NCI-H1105 (cell line): ENCODE measurements at places on chromosomes 1 and 21.

DNA sequence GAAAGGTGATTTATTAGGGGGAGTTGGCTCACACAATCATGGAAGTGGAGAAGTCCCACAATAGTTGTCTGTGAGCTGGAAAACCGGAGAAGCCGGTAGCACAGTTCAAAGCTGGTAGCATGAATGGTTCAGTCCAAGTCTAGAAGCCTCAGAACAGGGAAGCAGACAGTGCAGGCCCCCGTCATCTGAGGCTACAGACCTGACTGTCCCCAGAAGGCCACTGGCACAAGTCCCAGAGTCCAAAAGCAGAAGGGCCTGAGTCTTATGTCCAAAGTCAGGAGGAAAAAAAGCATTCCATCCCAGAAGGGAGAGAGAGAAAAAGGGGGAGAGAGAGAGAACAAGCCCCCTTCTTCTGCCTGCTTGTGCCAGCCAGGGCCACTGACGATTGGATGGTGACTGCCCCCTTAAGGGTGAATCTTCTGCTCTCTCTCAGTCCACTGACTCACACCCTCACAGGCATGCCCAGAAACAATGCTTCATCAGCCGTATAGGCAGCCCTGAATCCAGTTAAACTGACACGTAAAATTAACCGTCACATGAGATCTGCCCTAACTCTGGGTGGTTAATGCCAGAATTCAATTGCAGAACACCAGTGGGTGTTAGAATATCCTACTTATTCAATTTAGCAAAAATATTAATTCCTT, 49.3 kb upstream of the POU2F1 start:
- no peak for DNase-seq

DNA sequence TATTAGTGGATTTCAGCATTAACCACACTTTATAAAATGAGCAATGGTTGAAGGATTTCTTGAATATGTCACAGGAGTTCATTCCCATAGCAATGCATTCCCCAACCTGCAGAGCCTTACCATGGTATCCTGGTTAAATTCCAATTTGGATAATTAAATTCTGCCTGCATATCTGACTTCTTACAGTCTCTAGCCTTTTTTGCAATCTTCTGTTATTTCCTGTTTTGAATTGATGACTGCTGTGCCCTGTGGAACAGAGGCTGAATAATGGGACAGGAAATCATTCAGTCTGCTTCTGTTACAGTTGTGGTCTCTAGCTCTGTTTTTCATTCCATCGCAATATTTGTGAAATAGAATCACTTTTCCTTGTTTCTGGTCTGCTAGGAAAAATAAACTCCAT, 1823.9 kb downstream of the PLA2G4A start:
- no peak for DNase-seq

DNA sequence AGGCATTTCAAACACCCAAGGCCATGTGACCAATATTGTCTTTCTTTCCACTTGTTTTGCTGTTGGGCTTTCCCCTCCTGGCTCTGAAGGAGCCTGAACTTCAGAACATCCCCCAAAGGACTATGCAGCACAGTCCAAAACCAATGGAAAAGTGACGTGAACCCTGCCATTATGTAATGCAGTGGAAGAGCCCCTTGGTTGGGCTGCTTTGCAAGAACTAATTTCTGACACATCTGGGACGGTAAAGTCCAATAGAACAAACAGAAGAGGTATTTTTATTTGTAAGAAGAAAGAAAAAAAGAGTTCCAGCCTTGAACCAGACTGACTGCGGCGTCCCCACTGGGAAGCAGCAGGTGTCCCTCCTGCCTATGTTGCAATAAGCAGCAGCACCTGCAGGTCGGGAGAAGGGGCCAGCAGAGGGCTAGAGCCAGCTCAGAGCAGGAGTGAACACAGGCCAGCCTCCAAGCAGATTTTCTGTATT, 116.7 kb downstream of the CDC7 start:
- DNase-seq, result peak; percentile 6

DNA sequence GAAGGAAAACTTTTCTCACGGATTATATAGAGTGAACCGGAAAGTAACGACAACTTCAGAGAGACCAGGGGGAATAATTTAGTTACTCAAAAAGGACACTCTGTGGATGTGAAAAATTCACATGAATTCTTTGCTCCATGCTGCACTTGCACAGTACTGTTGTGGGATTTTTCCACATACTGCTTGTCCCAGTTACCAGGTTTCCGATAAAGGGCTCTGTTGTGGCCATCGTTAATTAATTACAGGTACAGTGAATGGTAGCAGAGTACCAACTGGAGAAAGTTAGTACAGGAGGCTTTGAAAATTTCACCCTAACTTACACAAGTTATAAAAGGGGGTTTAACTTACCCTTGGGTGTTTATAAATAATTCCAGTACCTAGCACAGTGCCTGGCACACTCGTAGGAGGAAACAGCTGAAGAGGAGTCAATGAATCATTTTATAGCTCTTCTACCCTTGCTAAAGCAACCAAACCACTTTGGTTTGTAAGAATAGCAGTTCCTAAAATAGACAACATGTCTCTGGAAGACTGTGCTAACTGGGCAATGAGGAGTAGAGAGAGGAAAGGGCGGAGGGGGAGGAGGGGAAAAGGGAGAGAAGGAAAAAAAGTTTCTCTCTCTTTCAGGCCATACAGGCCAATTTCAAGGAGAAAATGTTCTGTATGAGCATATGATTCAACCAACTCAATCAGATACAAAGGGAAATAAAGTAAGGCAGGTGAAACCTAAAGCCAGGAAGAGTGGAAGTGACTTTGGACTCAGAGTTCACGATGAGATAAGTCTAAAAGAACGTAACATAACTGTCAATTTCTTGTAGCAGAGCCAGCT, 98.3 kb upstream of the MAGI3 start:
- no peak for DNase-seq

GRCh38 chr1:201783058-201783457, 45.9 kb upstream of the IPO9 start:
- DNase-seq, result no peak

DNA sequence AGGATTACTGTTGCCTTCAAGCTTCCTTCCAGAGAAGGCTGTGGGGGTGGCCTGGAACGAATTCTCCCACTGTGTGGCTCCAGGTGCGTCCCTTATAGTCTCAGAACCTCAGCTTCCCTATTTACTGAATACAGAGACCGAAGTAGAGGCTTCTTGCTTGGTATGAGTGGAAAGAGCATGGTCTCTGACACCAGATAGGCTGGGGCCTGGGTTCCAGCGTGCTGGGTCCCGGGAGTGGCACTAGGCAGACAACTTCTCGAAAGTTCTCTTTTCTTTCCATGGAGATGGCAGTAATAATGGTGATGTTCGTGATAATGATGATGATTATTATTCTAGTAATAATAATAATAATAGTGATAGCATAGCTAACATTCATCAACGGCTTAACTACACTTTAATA, 161.7 kb downstream of the PTPRU start:
- DNase-seq, result no peak

GRCh38 chr1:161163793-161164192, 2.4 kb upstream of the PPOX start:
- no peak for DNase-seq

- DNase-seq, result no peak
Measured at GRCh38 chr1:117622726-117623125, 16.9 kb downstream of the TENT5C start.

- DNase-seq, result peak; percentile 77
Measured at GRCh38 chr1:145977486-145978470, 13.3 kb downstream of the POLR3GL start.

- no peak for DNase-seq
Measured at GRCh38 chr1:15357612-15358207, 52.0 kb upstream of the EFHD2 start.

- DNase-seq, result peak; percentile 88
Measured at GRCh38 chr1:208298593-208299269, 54.5 kb upstream of the PLXNA2 start.

DNA sequence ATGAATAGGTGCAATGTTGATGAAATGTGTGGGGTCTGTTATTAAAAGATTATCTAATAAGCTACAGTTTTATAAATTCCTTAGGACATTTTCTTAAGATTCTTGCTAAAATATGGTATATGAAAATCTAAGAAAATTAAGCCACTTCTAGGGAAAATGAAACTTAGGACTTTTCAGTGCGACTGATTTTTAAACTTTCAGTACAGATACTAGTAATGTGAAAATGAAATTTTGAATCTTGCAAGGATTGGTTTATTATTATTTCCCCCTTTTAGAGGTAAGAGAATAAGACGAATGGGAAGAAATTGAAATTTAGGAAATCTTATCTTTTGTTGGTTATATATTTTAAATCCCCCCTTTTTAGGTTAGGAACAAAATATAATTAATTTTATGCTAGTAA, 16.4 kb downstream of the CAPZA1 start:
- DNase-seq, result no peak

DNA sequence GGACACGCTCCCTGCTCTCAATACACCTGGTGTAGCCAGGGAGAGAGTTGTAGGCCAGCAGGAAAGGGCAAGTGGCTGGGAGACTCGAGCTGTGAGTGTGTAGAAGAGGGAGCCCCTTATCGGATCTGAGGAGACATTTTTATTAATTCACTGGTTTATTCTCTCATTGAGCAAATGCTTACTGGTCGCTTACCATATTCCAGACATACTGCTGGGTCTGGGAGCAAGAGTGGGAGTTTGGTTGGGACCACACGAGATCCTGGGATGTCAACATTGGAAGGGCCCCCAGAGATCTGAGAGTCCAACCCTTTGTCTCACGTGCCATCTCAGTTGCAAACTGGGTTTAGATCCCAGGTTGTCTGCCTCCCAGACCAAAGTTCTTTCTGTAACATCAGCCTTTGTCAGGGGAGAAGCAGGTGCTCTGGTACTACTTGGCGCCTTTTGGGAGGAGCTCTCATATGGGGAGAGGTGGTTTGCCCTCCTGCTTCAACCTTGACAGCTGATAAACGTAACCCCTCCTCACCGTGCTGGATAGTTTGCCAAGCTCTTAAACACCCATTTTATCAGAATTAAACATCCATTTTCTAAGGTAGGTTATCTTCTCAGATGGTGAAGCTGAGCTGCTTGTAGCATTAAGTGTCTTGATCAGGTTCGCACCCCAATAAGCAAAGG, 742 bp downstream of the TMEM222 start:
- DNase-seq, result no peak

GRCh38 chr1:26291939-26292338, 12.1 kb downstream of the SH3BGRL3 start:
- DNase-seq, result no peak

- DNase-seq, result no peak
Measured at GRCh38 chr21:39850333-39850732, 16.9 kb upstream of the PCP4 start.
